Purkinje cell (primary cell): ENCODE measurements at places on chromosomes 5 and 9. TPM values are rescaled to one million over a fixed set of nuclear protein-coding genes. Genes with fewer than 3 reads are reported as not detected.

The PRRX2 gene
- not detected in 2 replicates for polyA plus RNA-seq

The PCDHA2 gene
- not detected in 2 replicates for polyA plus RNA-seq

The NTRK2 gene
- polyA plus RNA-seq: 8.1 and 20.2 TPM in 2 replicates

The PANK3 gene
- polyA plus RNA-seq: 17.4 and 17.7 TPM in 2 replicates

The ARL14EPL gene
- polyA plus RNA-seq: not detected in 2 replicates

The ZNF367 gene
- polyA plus RNA-seq: 1.4 and 2.1 TPM in 2 replicates

The DEPDC1B gene
- not detected in 2 replicates for polyA plus RNA-seq

The PSD2 gene
- 192 and 243 TPM in 2 replicates for polyA plus RNA-seq

The TCF7 gene
- 0.11 TPM in 1 of 2 replicates, not detected in the other for polyA plus RNA-seq

The CDC25C gene
- not detected in 2 replicates for polyA plus RNA-seq

The OR1L6 gene
- polyA plus RNA-seq: not detected in 2 replicates

The FAXDC2 gene
- polyA plus RNA-seq: 13.5 and 19.6 TPM in 2 replicates

The PCDHAC2 gene
- polyA plus RNA-seq: 22.6 and 36.9 TPM in 2 replicates

The MED10 gene
- 54.3 and 91.3 TPM in 2 replicates for polyA plus RNA-seq

The GPX3 gene
- polyA plus RNA-seq: 2.3 and 6.8 TPM in 2 replicates

The FAM163B gene
- polyA plus RNA-seq: not detected in 2 replicates

The PCDHB3 gene
- polyA plus RNA-seq: 3.7 and 7.5 TPM in 2 replicates

The PCDHA12 gene
- polyA plus RNA-seq: 1.1 and 1.2 TPM in 2 replicates

The QRFP gene
- not detected in 2 replicates for polyA plus RNA-seq

The UAP1L1 gene
- polyA plus RNA-seq: not detected in 2 replicates

The CTSV gene
- polyA plus RNA-seq: 2.4 TPM in 1 of 2 replicates, not detected in the other
